ENCODE measurements at places on chromosomes 1 and 21.

DNA sequence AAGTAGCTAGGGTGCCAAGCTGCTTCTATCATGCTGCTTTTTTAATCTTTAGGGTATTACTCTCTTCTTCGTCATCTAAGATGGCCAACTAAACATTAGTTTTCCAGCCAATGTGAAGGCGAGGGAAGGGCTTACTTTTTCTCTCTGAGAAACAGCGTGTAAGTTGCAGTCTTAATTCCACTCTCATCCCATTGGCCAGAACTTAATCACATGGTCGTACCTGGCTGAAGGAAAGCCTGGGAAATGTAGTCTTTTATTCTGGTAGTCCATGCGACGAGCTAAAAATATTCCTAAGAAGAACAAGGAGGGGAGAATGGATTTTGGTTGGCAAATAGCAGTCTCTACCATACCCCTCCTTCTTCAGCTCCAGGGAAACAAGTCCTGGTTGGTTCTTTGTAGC, 21.5 kb downstream of the DNAJC6 start:
- no peak for DNase-seq

DNA sequence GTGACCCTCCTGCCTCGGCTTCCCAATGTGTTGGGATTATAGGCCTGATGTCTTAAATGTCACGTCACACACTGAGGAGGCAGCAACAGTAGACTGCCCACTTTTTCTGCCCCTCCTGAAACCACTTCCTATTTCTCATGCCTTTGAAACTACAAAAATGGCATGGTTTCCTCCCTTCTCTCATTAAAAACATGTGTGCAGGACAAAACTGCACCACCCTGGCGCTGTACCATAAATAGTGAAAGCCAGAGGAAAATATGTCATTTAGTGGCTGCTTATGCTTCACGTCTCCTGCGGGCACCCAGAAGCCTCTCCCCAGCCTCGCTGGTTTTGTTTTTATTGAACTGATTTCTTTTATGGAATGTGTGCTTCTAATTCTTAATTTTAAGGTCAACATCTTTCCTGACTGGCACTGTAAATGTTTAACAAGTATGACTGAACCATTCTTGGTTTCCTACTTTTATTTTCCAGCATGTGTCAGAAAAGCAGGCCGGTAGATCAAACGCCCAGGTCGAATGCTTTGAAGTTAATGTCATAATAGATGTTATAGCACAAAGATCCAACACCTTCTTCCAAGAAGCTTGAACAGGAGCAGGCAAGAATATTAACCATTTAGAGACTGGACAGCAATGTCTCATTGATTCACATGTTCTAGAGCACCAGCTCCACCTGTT, 59.6 kb upstream of the C1orf87 start:
- no peak for DNase-seq

DNA sequence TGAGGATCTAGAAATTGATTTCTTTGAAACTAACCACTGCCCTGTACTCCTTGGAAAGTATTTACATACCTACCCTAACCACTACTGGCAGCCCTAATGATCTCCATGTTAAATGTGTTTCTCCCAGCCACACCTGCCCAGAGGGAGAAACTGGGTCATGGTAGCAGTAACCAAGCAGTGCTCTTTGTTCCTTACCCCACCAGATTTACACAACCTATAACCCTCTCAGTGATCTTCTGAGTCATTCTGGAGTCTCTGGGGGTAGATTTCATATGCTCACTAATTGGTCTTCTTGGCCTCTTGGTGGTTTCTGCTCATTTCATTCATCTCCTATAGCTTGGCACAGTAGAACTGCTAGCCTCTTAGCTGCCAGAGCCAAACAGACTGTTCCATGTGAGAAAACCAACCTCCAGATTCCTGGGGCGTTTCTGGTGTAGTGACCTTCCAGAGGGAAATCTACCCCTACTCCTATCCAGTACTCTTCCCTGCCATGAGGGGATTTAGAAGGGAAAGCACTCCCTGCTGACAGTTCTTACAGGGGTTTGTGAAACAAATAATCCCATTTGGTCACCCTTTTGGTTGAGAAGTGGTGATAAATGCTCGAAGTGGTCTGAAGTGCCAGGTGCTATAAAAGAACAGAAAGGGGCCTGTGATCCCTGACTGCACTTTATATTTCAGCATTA, 36.2 kb upstream of the LRIG2 start:
- no peak for DNase-seq

- no peak for DNase-seq
These were observed 51.7 kb downstream of the PRAMEF20 start for GRCh38 chr1:13461977-13462376.

DNA sequence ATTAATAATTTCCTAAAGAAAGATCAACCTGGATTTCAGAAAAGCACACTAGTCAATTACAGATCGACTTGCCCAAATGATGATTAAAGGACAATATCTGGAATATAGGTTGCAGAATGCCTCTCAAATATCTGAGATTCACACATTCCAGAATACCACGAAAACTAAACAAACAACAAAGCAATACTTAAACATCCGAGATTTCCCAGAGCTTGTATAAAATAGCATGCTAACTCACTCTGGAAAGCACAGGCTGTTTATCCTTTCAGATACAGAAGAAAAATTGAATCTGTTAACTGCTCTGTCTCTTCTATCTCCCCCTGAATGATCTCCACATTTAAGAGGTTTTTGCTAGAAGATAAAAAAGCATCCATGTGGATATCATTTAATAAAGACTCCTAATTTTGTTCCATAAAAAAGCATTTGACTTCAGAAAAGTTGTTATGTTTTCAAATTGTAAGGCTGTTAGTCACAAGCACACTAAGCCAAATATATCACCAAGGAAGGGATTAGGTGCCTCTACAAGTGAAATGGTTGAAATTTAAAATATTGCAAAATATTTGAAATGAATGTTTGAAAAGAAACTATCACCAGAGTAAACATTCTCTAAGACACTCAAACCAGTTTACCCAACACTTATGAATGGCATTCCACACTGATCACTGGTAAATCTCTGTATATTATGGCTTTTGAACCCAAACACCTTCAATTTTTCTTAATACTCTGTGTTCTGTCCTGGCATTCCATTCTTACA, 865.1 kb upstream of the ADAMTS5 start:
- DNase-seq: no peak

DNA sequence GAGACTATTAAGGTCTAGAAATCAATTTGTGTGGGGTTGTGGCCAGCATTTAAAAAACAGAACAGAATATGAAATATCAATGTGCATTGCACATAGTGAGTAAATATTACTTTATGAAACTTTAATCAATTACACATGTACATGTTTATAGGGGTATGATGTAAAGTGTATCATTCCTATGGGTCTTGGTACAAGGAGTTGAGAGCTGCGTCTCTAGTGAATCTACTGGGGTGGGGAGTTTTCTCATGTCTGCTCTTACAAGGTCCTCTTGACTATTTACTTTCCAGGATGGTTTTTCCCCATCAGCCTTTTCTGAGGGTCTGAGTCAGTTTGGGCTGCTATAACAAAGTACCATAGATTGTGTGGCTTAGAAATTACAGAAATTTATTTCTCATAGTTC, 75.8 kb downstream of the BACH1 start:
- DNase-seq: no peak

DNA sequence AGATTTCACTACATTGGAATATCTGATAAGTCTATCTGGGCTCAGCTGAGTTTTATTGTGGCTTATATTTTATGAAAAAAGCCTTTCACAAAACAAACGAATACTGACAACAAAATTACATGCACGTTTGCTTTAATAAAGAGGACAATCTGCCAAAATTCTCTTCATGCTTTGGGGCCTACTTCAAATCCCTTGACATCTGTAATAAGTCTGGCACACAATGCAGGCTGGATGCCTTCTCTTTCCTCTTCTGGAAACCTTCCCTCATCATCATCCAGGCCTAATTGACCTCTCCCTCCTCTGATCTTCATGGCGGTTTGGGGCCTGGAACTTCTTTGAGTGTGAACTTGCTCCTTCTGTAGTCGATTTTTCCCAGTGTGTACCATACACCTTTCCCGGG, 70.3 kb downstream of the MAP10 start:
- no peak for DNase-seq

- no peak for DNase-seq
These were observed 8.4 kb upstream of the PEX19 start for GRCh38 chr1:160293020-160293968.

DNA sequence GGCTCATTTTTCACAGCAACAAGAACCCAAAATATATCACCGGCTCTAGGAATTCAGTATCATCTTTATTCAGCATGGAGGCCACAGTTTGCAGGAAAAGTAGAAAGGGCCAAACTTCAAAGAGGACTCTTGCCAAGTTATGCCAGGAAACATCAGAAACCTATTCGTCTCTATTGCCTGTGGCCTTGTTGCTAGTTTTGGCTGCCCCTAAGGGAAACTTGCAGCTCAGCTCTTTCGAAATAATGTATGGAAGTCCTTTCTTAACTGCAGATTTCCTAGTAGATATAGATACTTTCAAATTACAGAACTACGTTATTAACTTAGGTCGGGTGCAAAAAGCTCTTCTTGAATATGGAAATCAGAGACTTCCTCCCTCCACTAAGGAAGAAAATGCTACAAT, 4.2 kb upstream of the NENF start:
- DNase-seq: no peak

GRCh38 chr1:220529521-220530020, 1.6 kb downstream of the MARK1 start:
- no peak for DNase-seq

GRCh38 chr1:200493344-200493743, 83.5 kb upstream of the ZNF281 start:
- no peak for DNase-seq

- no peak for DNase-seq
These were observed 308.2 kb upstream of the NR5A2 start for GRCh38 chr1:199719156-199719842.

- no peak for DNase-seq
These were observed 19.7 kb downstream of the AK4 start for GRCh38 chr1:65167586-65168242.

DNA sequence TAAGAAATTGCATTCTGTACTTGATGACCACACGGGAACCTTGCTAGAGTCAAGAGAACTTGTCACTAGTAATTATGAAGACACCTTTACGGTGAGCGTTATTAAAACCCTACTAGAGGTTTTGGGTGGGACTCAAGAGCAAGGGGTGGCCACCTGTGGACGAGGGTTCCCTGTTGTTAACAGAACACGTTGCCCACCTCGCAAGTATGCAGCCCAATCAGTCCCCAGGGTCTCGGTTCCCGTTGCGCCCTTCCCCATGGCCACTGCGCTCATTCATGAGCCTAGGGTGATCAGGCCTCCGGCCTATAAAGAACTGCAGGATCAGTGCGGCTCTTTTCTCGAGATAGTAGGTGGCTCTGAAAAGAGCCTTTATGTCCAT, 30.2 kb upstream of the RNF187 start:
- DNase-seq: no peak

DNA sequence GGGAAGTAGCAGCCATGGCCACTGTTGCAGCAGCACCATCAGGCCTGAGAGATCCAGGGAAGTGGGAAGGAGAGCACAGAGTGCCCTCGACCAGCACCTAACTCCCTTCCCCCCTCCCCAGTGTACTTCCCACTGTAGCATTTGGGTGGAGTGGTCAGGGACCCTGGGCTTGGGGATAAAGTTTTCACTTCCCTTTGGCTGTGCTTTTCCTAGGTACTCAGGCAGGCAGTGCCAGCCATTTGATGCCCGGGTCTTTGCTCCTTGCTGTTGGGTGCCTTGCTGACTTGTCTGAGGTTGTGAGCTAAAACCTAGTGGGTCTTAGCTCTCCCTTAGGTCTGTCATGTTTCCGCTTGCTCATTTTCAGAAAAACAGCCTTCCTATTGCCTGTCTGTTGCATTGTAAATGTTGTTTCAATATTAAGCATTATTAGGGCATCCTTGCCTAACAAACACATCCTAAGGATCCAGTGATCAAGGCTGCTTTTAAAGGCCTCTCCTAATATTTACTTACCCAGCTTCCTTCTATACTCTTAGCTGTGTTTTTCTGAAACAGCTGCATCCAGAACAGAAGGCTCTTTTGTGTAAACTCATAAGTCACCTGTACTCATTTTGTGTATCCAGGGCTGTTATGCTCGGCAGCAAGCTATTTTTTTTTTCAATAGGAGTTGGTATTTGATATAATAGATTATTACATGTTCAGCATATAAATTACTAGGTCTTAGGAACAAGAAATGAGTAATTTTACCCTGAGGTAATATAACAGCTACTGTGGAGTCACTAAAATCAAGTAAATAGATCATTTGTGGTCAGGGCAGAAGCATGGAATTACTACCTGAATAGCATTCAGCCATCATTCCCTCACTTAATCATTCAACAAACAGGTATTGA, 418.6 kb upstream of the PROX1 start:
- peak; percentile 84 for DNase-seq

DNA sequence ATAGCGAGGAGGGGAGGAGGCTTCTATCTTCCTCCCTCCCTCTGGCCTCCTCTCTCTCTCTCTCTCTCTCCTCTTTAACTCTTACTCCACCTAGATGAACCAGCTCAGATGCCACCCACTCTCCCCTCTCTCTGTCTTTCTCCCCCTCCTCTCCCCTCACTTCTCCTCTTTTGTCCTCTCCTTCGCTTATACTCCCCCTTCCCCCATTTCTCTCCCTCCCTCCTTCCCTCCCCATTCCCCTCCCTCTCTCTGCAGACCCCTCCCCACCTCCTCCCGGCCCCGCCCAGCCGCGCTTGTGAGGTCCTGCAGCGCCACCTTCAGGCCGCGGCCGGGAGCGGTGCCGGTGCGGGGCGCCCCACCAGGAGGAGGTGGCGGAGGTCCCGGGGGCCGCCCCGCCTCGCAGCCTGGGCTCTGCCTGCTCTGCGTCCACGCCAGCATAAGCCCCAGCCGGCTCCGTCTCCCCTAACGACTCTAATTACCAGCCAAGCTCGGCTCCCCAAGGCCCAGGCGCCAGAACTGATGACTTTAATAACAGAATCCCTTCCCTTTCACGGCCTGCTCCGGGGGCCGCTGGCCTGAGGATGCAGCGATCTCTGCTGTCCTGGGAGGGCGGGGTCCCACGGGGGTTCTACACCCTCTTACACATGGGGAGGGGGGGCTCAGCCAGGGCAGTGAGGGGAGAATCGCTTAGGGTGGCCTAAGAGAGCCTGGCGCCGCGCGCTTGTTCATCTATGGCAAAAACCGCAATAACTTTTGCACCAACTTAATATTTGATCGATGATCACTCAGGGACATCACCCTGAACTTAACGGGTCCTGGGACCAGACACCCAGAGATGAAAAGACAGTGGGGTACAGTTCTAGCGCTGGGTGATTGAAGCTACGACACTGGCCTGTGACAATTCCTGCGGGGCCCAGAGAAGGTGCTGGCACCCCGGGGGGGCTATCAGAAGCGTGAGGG, 637.3 kb downstream of the MATN1 start:
- no peak for DNase-seq

GRCh38 chr1:112992780-112993179, 36.8 kb upstream of the SLC16A1 start:
- DNase-seq: no peak

Data from NCI-H748 treated with DMSO at 0.1 percent for 48 hours (cell line).